ENCODE measurements at places on chromosomes 3 and 15.

DNA sequence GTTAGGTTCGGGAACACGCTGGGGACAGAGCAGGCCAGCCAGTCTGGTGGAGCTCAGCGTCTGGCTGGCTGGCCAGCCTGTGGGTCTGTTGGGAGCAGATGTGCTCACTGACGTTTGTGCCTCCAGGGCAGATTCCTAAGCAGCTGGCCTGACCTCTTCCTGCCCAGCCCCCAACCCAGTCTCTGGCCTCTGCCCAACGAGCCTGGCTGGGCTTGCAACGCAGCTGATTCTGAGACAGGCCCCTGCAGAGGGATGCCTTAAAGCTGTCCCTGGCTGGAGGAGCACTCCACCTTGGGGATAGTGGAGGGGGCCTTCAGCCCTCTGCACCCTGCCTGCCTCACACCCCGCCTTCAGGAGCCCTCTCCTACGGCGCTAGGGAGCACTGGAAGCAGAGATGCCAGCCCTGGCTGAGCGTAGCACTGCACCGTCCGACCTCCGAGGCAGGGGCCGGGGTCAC lies 46.0 kb downstream of the KLF13 start:
- DNase-seq: no peak

- no peak for DNase-seq
Measured at GRCh38 chr15:90787881-90788280, 70.7 kb downstream of the BLM start.

DNA sequence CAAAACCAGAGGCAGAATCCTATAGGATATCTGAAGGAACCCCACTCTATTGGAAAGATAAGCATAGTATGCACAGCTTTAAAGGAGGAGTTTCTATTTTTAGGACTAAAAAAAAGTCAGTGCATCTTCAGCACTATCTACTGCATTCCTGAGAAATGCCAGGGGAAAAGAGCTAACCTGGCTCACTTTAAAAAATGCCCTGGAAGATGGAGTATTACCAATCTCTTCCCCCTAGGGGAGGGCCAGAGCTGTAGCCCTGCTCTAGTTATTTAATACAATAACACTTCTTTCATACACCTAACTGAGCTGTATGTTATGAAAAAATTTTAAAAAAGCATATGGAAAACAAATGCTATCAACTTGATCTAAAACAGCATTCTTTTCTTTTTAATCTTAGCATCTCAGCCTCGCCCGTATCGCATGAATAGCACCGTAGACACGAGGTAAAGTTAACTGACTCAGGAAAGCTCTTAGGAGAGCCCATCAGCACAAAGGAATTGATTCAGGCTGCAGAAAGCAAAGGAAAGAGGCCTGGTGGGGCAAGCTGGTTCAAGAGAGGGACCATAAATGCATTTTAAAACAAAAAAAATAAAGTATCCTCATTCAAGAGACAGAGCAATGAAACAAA lies 50.2 kb downstream of the TGM4 start:
- DNase-seq: no peak

DNA sequence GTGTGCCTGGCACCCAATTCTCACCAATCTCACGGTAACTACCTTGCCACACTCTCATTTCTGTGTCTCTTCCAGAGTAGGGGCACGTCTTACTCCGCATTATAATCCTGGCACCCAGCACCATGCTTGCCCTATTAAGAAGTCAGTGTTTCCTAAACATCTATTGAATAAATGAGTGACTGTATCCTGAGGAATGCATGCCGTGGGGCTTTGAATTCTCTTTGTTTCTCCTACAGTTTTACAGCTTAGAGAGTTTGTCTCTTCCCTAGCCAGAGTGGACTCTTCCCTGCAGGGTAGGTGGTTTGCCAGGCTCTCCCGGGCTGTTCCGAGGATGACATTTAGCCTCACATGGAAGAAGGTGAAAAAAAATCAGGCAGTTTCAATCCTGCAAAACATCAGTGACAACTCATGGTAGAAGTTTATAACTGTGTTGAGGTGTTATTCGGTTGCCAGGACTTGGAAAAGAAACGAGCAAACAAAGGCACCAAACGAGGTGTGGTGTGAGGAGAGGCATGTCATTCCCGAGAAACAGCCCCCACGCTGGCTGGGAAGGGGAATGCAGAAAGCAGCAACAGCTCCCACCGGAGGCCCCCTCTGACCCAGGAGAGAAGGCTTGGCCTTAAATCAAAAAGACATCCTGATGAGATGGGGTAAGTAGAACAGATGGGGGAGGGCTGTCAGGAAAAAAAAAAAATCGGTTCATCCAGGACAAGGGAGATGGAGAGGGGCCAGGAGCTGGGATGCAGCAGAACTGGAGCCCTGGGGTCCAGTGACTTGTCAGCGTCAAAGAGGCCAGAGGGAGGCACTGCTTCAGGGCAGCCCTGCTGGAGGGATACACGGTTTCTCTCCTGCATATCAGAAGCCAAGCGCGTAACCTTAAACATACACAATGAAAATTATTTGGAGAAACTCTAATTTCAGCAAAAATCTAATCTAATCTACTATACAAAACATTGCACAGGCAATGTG lies 168.4 kb upstream of the ARRDC4 start:
- DNase-seq: no peak

- no peak for DNase-seq
Measured at GRCh38 chr15:77518458-77518857, 97.8 kb downstream of the HMG20A start.

DNA sequence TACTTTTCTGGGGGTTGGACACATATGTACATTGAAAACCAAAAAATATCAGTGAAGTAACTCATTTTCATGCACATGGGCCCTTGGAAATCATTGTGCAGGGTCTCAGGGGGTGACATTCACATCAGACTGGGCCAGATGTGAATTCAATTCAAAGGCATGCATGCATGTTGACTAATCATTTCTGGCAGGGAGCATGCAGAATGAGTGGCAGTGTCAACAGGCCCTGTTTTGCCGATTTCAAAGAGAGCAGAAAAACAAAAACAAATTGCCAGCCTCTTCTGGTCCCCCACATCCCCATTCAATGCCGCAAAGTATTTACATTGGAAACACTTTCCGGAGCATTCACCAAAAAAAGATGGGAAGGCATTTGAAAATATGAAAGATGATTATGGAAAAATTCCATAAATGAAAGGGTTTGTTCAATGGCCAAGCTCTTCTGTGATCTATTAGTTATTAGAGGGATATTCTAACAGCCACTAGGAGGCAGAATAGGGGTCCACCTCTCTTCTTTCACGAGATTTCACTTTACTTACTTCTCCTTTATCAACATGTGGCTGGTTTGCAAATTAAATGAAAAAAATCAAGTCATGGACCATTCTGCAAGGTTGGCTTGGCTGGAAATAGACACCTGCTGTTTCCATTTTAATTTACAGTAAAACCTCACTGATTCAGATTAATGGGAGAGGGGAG lies 119.9 kb upstream of the FEZF2 start:
- no peak for DNase-seq

- no peak for DNase-seq
Measured at GRCh38 chr3:27507515-27508266, 23.5 kb upstream of the SLC4A7 start.

- no peak for DNase-seq
Measured at GRCh38 chr3:127929818-127930413, 14.9 kb downstream of the KBTBD12 start.

Measured in T-helper 1 cell (primary cell).